ENCODE measurements at places on chromosomes 5 and 9. TPM values are rescaled to one million over a fixed set of nuclear protein-coding genes. Genes with fewer than 3 reads are reported as not detected.

Gene CDC25C
- not detected for total RNA-seq

Gene ARHGEF37
- total RNA-seq, result 8.3 TPM

Gene ORM1
- not detected for total RNA-seq

Gene PPP3R2
- not detected for total RNA-seq
